ENCODE measurements at places on chromosomes 4 and X. TPM values are rescaled to one million over a fixed set of nuclear protein-coding genes. Genes with fewer than 3 reads are reported as not detected.
A peak's percentile ranks its signal among the peaks of the same experiment; 100 is the strongest.

DNA sequence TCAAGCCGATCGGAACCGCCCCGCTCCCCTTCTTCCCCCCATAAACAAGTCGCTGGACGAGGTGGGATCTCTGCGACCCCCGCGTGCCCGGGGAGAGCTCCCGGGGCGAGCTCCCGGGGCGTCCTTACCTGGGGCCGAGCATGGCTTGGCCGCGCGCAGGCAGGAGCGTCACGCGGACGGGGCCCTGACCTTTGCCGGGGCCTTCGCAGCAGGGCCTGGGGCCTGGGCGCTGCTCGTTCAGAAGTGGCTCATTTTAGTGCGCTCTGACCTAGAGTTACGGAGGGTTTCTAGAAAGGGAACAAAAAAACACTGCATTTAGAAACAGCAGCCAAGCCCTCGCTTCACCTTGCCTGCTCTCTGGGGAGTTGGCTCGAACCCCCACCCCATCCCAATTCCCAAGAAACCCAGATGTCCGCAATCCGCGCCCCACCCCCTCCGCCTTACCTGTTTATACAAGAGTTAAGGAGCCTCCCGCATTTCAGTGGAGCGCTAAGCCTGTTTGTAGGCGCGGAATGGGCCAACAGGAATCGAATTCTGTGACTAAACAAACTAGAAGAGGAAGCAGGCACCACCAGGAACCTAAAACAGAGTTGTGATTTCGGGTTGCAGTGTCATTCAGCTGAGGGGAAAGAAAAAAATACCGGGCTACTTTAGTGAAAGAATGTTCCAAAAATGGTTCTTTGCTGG lies 814 bp upstream of the RBM47 start:
- peak; percentile 74 for DNase-seq

Gene AGTR2
- polyA plus RNA-seq, result not detected

GRCh38 chr4:82223715-82224114 lies 150.1 kb downstream of the HNRNPD start:
- DNase-seq, result peak; percentile 67

DNA sequence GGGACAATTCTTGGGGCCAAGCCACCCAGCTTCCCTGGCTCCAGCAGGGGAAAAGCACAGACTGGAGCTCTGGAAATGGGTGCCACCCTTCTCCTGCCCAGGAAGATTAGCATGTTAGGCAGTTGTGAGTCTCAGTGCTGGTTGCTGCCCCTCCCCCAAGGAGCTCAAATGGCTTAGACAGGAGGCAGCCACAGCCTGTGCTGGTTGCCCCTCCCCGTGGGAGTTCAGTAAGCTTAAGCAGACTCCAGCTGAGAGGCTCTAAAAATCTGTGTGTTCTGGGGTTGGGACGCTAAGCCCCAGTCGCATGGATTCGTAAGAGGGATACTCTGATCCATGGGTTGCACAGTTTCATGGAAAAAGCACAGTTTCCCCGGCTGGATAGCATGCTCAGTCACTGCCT lies 92.7 kb upstream of the NDST3 start:
- DNase-seq, result no peak

Gene SNCA
- polyA plus RNA-seq, result 5.4 TPM

Measured in sigmoid colon (tissue), 7 donors.